ENCODE measurements at places on chromosomes 4 and X.
A peak's percentile ranks its signal among the peaks of the same experiment; 100 is the strongest.

DNA sequence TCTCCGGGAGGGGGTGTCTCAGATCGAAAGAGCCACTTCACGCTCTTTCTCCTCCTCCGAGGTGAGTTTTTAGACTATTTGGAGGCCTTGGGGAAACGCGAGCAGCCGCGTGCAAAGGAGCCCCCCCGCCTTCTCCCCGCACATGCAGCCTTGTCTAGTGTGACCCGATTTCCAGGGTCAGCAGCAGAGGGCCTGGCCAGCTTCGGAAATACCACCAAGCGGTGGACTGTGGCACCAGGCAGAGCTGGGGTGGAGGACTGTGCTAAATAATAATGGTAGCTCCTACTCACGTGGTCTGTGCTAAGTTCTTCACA is 79.3 kb upstream of the BCOR start:
- DNase-seq: no peak

- no peak for DNase-seq
These were observed 239.4 kb upstream of the STK26 start for GRCh38 chrX:131783555-131784308.

GRCh38 chr4:138239491-138239890 is 2.7 kb downstream of the SLC7A11 start:
- DNase-seq: no peak

GRCh38 chrX:84737471-84737871 is 235.2 kb upstream of the HDX start:
- no peak for DNase-seq

GRCh38 chr4:134762053-134762452 is 560.5 kb upstream of the PABPC4L start:
- DNase-seq: no peak

GRCh38 chr4:157558016-157558415 is 337.5 kb downstream of the GRIA2 start:
- DNase-seq: no peak

DNA sequence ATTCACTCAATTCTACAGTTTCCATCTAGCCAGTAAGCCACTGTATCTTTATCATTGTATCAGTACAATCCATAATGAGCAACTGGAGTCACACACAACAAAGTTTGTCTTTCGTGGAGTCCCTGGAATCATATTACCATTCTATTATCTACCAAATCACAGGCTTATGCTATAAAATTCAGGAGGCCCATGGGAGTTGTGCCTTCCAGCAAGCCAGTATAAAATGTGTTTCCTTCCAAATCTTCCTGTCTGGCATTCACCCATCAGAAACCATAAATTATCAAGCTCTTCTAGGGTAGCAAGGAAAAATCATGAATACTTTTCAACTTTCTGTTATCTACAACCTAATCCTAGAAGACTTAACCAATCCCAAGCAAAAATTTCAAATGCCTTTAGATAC is 1383.3 kb upstream of the PCDH7 start:
- no peak for DNase-seq

GRCh38 chr4:131339137-131339536 is 1810.0 kb upstream of the PCDH10 start:
- DNase-seq: no peak

DNA sequence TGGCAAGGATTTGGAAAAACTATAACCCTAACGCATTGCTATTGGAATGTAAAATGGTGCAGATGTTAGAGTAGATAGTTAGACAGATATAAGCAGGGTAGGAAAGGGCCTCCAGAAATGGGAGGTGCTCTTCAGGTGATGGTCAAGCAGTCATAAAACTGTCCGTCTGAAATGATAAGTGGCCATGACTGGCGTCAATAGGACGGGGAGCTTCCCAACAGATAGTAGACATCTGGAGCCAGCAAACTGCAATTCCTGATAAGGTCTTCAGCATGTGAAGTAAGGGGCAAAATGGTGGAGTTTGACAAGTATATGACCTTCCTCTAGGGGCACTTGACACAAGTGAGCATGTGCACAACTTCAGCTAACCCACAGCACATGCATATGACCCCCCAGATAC is 250.4 kb downstream of the MAGEB5 start:
- no peak for DNase-seq

- DNase-seq: peak; percentile 79
These were observed at the start of gene ARSD for GRCh38 chrX:2928583-2929434. ARSD (minus strand) TSS chrX:2929339; CDS start chrX:2929275, 64 bp downstream.

DNA sequence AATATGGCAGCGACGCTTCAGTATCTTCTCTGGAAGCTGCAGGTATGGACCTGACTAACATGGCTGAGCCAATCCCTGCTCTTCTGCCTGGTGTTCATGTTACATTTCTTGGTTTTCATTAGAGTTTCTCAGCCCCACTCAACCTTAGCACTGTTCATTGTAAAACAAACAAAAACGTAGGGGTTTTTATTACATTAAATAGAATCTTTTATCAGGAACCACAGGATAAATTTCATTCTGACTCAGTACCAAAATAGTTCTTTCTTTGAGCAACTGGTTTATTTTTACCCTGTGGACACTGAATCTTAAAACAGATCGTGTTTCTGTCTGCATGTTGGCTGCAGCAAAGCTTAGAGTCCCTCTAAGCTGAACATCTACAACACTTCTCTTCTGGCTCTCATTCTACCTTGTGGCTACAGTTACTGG is 27.1 kb downstream of the FHIP1A start:
- peak; percentile 13 for DNase-seq

- DNase-seq: peak; percentile 78
These were observed 257.7 kb downstream of the RAPGEF2 start for GRCh38 chr4:159360549-159360948.

DNA sequence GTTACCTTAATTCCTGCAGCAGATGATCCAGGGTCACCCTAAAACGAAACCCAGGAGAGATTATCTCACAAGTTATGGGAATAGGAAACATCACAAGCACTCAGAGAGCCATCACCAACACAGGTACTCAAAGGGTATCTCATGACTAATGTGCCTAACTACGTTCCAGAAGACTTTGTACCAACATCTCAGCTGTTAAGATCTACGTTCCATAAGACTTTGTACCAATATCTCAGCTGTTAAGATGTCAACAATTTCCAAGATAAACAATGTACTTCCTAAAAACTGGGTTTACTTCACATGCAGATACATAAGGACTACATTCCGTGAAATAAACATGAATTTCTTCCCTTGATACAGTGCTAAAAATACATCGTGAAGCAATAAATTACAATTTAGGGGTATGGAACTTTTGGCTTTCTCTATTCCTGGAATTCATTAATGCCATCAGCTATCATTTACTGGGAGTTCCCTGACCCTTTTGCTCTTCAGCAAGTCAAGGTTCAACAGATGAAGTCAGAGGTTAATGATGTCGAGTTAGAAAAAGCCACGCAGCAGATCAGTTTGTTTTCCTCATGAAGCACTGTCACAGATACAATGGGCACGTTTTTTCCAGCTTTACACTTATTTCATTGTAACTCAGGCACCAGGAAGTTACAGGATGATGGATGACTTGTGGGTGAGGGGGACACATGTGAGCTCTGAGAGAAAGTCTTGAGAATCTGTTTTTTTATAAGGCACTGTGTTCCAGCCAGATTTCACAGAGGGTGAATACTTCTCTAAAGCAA is 127.0 kb upstream of the ETNPPL start:
- DNase-seq: no peak

DNA sequence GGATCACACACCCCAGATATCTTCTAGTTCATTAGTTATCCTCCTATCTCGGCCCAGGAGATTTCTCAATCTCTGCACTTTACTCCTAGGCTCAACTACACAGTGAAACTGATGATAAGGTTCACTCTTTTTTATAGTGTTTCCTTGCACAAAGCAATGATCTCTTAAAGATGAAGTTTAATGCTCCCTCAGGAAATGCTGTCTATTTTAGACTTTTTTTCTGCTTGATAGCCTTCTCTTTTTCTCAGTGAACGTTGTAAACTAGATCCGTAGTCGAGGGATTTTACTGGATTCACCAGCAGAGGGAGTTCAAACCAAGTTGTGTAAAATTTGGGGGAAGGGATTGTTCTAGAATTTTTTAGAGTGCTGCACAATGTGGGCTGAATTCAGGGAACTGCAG is 269.6 kb downstream of the GBA3 start:
- no peak for DNase-seq

GRCh38 chrX:111503485-111503993 is 7.9 kb upstream of the SERTM2 start:
- DNase-seq: no peak

DNA sequence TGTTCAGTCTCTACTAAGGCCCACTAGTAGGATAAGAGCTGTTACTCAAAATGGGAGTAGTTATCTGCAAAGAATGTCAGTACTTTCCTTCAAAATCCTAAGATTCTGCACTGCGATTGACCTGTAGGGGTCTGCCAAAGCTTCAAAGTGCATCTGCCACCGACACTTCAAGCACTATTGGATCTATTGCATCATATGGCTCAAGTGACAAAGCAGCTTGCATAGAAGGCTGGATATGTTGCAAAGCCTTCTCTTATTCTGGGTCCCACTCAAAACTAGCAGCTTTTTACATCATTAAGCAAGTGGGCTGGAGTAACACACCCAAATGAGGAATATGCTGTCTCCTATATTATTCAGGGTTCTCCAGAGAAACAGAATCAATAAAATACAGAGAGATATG is 115.4 kb upstream of the EMCN start:
- DNase-seq: no peak

DNA sequence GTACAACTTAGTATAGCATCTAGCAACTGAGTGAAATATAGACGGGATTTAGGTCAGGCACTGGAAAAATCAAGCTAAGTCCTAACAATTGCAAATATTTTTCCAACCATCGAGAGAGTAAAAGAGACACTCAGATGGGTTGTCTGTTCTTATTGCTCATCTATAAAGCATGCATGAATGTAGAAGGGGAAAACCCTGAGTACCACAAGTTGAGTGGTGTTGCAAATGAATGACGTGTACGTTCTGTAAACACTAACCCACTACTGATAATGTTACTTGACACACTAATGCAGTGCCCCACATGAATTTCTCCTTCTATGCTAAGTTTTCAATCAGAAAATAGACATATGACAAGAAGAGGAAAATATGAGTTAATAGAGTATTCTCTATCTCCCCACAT is 211.2 kb downstream of the COX18 start:
- peak; percentile 65 for DNase-seq

- DNase-seq: no peak
These were observed 677.1 kb downstream of the ADGRL3 start for GRCh38 chr4:61877266-61877665.

DNA sequence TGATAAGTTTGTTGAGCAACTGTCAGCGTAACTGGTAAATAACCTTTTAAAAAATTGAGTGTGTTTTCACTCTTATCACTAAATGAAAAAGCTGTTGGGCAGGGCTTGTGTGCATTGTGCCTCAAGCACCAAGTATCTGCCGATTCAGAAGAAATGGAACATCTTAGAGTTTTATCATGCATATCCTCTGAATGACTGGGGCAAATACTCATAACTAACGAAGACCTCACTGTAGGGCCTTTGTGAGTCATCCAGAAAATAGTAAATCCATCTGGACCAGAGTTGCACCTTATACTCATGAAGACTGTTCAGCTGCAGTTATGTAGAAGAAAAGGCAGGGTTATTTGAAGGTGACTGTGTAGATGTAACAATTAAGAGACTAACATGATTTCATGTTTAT is 222.1 kb downstream of the CAMK2D start:
- peak; percentile 49 for DNase-seq

DNA sequence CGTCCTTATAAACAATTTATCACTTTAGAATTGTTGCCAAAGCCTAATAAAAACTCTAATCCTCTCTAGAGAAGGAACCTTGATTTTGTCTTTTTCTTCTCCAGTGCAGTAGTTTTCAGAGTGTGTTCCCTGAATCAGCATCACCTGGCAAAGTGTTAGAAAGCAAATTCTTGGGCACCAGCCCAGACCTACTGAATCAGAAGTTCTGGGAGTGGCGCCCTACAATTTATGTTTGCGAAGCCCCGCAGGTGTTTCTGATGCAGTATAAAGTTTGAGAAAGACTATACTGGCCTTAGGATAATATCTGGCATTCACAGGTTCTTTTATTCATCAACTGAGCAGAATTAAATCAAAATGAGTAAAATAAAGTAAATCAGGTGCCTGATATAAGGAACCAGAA is 645.8 kb upstream of the ATOH1 start:
- DNase-seq: no peak

DNA sequence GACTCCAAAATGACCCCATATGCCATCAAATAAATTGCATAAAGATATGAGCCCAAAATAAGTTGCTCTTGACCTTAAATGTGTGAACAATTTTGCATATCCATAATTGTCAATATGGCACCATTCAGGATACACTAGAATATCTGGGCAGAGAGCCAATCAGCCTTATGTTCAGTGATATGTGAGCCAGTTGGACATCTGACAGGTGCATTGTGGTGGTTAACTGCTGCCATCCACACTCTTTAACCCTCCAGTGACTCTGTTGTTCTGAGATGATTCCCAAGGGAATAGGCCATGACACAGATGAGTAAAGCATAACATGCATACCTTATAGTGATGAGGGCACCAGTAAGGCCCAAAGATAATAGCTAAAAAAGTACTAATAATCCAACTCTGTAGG is 500.1 kb downstream of the PCDH18 start:
- no peak for DNase-seq

DNA sequence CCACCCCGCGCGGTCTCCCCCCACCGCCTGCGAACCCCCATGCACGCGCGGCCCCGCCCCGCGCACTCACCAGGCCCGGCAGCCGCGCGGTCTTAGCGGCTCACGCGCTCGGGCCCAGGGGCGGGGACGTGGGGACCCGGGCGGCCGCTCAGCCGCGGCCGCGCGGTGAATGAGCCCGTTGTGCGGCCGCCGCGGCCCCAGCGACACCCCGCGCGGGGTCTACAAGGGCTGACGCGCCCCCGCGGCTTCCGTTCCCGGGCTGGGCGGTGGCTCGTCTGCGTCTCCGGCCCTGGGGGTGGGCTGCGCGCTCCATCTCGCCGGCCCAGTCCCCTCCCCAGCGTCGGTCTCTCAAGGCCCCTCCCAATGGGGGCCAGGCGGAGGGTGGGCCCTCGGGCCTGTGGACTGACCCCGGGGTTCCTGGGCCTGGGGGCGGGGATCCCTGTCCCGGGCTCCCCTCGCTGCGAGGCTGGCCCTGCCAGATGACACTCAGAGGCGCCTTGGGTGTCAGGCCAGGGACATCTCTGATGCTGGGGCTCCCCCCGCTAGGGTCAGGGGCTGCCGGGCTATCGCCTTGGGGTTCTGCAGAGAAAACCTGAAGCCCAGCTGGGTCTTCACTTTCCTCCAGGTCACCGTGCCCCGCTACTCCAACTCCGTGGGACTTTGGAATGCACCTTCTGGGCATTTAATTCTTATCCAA is 4.3 kb upstream of the SLC26A1 start:
- DNase-seq: no peak

GRCh38 chrX:131746491-131746968 is 202.7 kb downstream of the OR13H1 start:
- no peak for DNase-seq

DNA sequence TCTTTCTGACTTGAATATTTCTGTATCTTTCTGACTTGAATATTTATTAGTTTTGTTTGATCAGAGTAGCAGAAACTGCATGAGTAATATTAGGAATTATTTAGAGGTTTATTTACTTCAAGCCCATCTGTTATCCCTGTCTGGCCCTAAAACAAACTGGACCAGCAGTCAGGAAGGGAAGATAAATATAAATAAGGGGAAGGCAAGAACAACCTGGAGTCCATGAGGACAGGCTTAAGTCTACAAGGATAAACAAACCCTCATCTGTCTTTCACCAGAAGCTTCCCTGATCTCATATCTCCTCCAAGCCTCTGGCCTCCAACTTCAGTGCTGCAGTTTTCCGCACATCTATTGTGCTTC is 524.9 kb downstream of the CENPC start:
- no peak for DNase-seq

Data from AG04450 (cell line).